ENCODE measurements at places on chromosomes 7 and 10.
A peak's percentile ranks its signal among the peaks of the same experiment; 100 is the strongest.

DNA sequence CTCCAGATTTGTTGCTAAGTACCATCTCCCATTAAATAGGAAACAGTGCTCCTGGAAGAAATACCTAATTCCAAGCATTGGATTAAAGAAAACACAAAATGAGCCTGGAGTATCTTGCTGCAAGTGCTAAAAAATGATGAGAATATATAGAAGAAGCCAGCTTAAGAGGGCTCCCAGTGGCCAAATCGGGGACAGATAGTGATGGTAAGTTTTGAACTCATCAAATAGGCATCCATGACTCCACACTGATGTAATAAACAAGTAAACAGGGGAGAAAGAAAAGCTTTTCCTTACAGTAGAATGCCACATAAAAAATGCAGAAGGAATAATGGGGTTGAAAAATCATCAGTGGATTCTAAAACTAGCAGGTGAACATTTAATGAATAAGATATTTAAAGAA, 72.4 kb downstream of the CTTNBP2 start:
- DNase-seq: no peak

- DNase-seq: no peak
Observed at GRCh38 chr10:124632566-124632965, 111.6 kb downstream of the FAM53B start.

DNA sequence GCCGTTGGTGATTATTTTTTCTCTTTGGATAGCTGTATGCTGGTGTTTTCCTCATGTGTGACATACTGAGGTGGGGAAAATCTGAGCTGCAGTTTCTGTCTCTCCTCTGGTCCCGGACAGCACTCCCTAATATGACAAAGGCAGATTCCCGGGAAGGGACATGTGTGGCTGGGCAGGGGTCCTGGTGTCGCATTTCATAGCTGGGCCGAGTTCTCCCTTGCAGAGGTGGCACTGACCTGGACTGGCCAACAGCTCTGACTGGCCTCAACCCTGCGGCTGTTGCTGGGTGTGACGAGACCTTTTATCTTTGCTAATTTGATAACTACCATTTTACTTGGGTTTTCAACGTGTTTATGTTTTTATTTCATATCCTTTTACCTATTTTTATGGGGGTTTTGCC, 248.6 kb upstream of the TCERG1L start:
- DNase-seq: no peak

- DNase-seq: no peak
Observed at GRCh38 chr7:40720416-40720815, 585.6 kb downstream of the SUGCT start.

DNA sequence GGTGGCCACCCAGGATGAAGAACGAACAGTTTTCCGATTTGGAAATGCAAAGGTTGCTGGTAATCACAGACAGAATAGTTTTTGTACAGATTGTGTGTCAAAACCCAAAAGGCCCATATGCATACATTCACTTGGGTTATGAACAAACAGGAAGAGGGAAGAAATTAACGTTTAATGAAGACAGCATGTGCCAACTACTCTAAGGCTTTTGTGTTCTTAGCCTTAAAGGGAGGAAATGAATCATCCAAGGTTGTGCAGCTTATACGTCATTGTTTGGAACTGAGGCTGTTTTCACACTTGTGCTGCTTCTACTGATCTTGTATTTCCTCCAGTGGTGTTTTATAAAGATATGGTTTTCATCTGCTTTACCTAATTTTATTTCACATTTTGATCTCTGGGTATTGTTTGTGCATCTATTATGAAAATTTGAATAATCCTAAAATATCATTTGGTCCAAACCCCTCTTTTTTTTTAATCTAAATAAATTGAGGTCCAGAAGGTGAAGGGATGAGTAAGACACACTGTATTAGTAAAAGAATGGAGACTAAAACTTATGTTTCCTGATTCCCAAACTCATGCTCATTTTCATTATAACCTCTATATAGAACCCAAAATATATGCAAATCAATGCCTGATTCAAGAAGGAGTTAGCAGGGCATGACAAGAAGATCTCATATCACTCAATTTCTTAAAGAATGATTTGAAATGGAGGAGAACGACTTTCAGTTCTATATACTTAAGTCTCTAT, 373.1 kb downstream of the THSD7A start:
- DNase-seq: peak; percentile 94

GRCh38 chr7:80833289-80834268, 85.3 kb downstream of the SEMA3C start:
- peak; percentile 44 for DNase-seq

- DNase-seq: no peak
Observed at GRCh38 chr7:88761779-88762178, 2.3 kb downstream of the ZNF804B start.

DNA sequence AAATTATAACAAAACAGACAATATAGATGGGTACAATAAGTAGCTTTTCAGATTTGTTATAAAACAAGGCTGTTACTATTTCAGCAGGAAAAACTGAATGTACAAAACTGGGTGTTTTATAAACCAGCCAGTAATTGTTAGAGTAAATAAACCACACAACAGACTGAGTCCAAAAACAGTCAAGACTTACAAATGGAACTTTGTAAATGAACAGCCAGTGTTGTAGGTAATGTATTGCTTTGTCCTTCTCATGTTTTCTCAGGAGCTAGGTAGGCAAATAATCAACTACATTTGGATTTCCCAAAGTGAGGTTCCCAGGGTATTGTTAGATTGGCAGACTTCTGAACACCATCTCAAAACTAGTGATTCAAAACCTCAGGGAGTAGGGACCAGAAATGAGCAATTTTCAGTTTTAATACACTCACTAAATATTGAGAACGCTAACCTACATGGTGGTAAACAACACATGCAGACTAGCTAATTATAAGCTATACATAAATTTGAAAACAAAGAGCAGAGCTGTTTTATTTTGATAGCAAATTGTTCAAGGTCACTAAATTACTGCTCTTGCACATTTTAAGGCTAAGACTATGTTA, 36.2 kb downstream of the HERPUD2 start:
- DNase-seq: no peak

GRCh38 chr10:88232029-88232895, 350.9 kb downstream of the RNLS start:
- DNase-seq: peak; percentile 56

DNA sequence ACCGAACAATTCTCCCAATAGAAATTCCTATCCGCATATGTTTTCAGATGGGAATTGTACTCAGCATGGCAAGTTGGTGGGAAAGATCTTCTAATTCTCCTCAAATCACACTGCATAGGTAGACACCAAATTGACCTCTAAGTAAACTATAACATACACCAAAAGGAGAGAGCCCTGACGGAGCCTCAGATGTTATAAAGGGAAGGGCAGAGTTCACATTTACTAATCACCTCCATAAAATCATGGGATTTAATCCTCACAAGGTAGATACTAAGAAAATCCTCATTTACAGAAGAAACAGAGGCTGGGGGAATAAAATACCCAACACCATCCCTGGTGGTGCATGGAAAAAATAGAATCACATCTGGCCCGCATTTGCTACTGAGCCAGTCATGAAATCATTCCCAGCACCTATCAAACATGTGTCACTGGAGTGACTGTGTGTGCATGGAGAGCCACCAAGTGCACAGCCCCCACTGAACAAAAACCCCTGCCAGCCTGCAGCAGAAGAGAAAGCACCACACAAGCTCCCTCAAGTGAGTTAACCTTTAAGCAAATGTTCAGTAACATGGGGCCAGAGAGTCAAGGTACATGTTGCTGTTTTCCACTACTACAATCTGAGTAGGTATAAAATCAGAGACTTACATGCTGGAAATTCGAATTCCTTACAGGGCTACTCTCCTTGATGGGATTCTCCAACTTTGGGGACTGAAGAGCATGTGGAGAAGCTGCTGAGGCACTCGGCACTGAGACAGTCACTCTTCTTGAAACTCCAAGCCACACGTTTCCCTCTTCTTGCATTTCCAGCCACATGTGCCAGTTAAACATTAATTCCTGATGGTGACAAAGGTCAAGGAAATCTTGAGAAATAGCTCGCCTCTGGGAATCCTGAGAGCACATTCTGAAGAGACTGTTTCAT, at the start of gene DDC:
TSS of gene DDC (minus strand) at position 766 of the 919 bp plus-strand sequence. CDS start 21,320 bp downstream, outside the sequence.
- DNase-seq: no peak

GRCh38 chr7:88539518-88539917, 220.0 kb upstream of the ZNF804B start:
- DNase-seq: no peak

- DNase-seq: no peak
Observed at GRCh38 chr10:95756041-95756761, at the start of gene ENTPD1. TSS of gene ENTPD1 (plus strand) at chr10:95756163. CDS start at chr10:95756240, 77 bp downstream.

- peak; percentile 27 for DNase-seq
Observed at GRCh38 chr10:75097666-75098285, 13.7 kb upstream of the SAMD8 start.

DNA sequence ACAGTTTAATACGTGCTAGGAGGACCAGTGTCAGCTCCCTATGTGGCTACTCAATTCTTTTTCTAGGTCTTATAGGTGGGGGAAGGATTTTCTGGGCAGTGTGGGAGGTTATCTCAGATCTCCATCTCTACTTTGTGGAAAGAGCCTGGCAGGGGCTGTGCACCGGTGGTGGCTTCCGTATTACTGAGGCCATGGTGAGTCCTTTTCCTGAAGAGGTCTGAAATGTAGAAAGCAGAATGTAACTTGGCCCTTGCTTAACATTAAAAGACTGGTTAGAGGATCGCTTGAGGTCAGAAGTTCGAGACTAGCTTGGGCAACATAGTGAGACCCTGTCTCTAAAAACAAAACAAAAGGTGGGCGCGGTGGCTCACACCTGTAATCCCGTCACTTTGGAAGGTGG, 2.7 kb upstream of the TPST1 start:
- DNase-seq: no peak

GRCh38 chr7:149569025-149569725, 71.6 kb upstream of the ZNF746 start:
- peak; percentile 97 for DNase-seq

DNA sequence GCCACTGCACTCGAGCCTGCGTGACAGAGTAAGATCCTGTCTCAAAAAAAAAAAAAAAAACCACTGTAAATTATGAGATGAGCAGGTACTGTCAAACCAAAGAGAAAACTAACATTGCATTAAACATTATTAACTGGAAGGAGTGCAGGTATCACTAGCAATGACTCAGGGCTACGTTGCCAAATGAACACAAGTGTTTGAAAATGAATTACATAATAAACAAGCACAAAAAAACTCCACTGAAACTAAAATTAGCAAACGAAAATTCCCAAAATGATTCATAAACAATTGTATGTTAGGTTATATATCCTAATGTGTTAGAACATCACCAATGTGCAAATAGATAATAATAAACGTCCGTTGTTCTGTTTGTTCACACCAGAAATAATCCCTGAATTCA, 42.8 kb downstream of the NSUN6 start:
- DNase-seq: no peak

DNA sequence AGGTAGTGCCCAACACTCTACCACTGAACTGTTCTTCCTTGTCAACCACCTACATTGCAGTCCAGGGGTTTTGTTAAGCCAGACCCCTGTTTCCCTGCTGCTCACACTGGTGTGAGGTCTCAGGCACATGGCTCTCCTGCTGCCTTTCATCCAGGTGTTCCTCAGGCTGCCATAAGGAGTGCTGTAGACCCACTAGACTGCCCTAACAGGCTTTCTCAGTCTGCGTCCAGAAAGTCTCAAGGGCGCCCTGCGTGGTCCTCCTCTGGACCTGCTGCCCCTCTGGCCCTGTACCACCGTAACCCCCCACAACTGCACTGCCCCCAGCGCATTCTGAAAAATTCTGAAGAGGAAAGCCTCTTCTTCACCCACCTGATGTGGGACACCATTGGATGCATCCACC, 225.7 kb upstream of the ANKRD30A start:
- DNase-seq: no peak

- no peak for DNase-seq
Observed at GRCh38 chr10:16993186-16993585, 136.4 kb downstream of the CUBN start.

- DNase-seq: no peak
Observed at GRCh38 chr7:105621176-105621575, 39.9 kb upstream of the EFCAB10 start.

DNA sequence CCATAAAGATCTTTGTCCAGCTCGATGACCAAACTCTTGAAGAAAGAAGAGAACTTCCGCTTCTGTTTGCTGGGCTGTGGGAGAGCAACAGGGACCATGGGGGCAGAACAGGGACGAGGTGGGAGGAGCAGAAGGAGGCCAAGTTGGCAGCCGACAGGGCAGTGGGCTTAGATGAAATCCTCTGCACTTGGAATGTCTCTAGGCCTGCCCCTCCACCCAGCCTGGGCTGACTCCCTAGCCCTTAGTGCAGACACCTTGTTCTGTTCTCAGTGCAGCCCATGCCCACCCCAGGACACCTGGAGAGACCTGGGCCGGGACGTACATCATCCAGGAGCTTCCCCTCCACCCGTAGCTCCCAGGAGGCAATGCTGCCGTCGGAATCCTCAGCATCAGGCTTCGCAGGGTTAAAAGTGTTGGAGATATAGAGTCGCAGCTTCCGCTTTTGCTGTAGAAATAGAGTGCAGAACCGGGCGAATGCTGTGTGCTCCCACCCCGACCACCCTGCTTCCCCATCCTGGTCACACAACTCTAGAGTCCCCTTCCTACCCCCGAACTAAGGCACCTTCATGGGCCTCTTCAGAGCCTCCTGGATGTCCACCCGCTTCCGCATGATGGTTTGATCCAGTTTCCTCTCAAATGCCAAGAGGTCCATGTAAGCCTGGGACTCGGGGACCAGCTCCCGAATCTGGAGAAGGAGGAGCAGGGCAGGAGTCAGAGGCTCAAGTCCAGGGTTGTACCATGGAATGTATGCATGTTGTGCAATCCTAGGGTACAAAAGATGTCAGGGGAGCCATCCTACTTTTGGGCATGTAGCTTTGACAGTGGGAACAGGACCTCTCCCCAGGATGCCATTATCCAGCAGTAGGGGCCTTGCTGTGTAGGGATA, 6.1 kb downstream of the SMARCD3 start:
- no peak for DNase-seq

DNA sequence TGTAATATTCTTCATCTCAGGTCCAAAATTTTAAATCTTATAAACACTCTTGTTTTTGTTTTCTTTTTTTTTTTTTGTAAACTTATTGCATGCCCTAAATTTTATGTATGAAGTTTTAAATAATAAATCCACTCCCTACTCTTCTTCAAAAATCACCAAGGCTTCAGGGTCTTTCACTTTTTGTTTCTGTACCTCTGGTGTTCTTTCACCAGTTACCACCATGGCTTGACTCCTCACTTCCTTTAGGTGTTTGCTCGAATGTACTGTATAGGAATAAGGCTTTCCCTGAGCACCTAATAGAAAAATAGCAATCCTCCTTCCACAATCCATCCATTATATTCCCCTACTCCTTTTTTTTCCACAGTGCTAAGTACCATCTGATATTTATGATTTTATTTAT, 962.8 kb upstream of the POT1 start:
- DNase-seq: no peak

- no peak for DNase-seq
Observed at GRCh38 chr7:16883918-16884317, 2.1 kb upstream of the AGR3 start.

GRCh38 chr7:121620953-121621606, 225.0 kb upstream of the FAM3C start:
- DNase-seq: no peak

- DNase-seq: peak; percentile 41
Observed at GRCh38 chr7:43104874-43105520, 7.5 kb upstream of the HECW1 start.

All from amniotic epithelial cell (primary cell).